ENCODE measurements at places on chromosomes 4 and X.

DNA sequence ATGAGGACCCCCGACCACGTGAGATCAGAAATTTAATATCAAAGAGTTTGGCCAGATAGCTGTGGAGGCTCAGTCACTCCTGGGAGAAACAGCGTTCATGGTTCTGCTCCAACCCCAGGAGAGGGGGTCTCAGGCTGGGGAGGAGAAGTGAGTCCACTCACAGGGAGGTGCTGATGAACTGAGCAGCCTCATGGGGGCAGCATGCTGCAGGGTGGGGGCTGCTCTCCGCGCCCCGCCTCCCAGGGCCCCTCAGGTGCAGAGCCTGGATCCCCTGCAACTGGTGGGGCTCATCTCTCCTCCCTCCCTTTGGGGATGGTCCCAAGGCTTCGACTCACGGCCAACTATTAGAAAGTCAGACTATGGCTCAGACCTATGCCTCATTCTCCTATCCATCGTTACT is 26.6 kb upstream of the C4orf50 start:
- DNase-seq, result no peak

DNA sequence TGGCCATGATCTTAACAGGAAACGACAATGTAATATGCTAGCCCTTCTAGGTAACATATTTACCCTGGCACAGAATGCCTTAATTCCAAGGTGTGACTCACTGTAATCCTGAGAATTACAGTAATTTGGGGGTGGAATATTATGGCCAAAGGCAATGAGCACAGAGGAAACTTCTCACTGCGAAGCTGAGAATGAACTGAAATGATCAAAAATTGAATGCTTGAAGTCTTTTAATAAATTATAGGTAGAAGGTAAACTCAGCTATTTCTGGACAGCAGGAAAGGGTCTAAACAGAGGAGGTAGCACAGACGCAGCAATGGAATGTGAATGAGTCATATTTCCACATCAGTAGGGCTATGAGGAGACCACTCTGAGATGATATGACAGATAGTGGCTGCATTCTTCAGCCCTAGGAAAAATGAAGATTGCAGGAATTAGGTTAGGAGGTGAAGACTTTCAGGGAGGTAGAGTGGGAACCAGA is 312.6 kb downstream of the PACRGL start:
- DNase-seq, result no peak

DNA sequence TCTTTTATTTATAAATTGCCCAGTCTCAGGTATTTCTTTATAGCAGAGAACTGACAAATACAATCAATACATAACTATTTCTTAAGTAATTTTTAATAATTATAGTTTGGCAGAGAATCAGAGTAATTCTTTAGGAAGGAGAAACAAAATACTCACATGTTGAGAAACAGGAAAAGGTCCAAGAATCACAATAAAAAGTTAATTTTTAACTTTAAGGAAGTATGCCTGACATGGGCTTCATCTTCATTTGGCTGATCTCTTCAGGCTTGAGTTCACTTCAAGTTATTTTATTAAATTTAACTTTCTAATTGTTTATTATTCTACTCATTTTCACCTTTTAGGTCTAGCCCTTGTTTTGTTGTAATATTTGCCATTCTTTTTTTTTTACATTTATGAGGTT is 36.1 kb upstream of the RNF150 start:
- DNase-seq, result no peak

DNA sequence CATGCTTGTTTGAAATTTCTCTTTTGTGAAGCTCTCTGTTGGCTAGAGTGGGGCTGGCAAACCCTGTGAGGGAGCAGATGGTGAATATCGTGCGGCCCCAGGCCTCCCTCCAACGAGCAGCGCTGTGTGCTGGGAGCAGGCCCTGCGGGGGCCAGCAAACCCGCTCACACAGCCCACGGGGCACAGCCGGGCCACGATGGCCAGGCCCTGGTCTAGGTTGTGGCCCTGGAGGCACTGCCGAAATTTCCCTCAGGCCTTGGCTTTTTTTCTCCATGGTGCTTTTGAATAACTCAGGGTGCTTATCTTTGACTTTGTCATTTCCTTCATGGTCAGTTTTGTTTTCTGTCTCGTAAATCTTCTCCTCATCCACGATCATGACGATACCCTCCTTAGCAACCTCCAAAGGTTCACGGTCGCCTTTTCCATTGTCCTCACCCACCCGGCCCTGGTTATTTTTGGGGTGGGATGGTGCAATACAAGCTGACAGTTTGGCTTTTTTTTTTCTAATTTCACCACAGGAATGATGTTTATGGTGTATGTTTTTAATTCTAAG is 20.7 kb downstream of the PCGF3 start:
- no peak for DNase-seq

- no peak for DNase-seq
Measured at GRCh38 chr4:145168581-145169187, 11.7 kb downstream of the OTUD4 start.

- no peak for DNase-seq
Measured at GRCh38 chr4:131370846-131371245, 1778.2 kb upstream of the PCDH10 start.

DNA sequence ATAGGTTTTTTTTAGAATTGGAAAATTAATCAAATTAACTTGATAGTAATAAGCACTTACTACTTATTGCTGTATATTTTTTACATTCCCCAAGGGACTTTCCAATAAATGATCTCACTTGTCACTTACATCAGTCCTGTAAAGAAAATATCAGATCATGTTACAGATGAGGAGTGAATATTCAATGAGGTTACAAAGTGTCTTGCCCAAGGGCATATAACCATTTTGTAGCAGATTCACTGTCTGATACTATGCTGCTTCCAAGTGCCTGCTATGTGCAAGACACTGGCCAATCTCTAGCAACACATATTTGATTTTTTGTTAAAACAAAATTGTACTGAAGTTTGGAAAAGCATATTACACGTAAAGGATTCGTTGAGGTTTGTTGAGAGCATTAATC is 1287.7 kb downstream of the FAM133A start:
- no peak for DNase-seq

- no peak for DNase-seq
Measured at GRCh38 chr4:119977076-119977940, 89.3 kb downstream of the MAD2L1 start.

GRCh38 chr4:17033768-17034181 is 135.3 kb upstream of the LDB2 start:
- DNase-seq, result no peak

DNA sequence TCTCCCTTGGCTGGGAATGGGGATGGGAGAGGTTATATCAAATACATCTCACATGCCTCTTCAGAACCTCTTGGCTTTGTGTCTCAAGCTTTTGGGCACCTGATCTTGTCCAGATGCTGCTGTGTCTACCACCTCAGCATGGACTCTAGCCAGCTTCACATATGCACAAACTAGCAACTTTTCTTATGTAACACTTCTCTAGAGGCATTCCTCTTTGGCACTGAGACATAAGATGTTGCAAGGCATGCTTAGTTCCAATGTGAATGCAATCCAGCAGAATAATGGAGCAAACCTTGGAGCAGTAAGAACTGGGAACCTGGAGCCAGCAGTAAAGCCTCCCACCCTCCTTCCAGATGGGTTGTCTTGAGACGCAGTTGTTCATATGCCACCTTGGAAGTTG is 113.4 kb upstream of the TMEM47 start:
- no peak for DNase-seq

GRCh38 chrX:135170877-135171519 is at the start of gene CT55:
Gene CT55 (minus strand): TSS chrX:135171398. CDS start chrX:135171171, 227 bp downstream.
- DNase-seq, result no peak

GRCh38 chr4:144350706-144351105 is 210.2 kb upstream of the GYPA start:
- DNase-seq, result no peak
